ENCODE measurements at places on chromosomes 2 and 18. TPM values are rescaled to one million over a fixed set of nuclear protein-coding genes. Genes with fewer than 3 reads are reported as not detected.

Gene CSRNP3
- total RNA-seq: 8.6 TPM

Gene FAM110C
- total RNA-seq: 9.9 TPM

Gene MEP1B
- total RNA-seq: not detected

Gene DSG1
- total RNA-seq: not detected

Gene ALPI
- total RNA-seq: not detected

Gene RNU2-63P
- not detected for total RNA-seq

Gene CDH7
- total RNA-seq: not detected

Gene TNFRSF11A
- 15.7 TPM for total RNA-seq

Gene TFPI
- 33.0 TPM for total RNA-seq

Gene EVX2
- total RNA-seq: not detected

Gene PLGLB1
- total RNA-seq: not detected

Gene RNF152
- total RNA-seq: 6.0 TPM
